ENCODE measurements at places on chromosomes 11 and 22.

DNA sequence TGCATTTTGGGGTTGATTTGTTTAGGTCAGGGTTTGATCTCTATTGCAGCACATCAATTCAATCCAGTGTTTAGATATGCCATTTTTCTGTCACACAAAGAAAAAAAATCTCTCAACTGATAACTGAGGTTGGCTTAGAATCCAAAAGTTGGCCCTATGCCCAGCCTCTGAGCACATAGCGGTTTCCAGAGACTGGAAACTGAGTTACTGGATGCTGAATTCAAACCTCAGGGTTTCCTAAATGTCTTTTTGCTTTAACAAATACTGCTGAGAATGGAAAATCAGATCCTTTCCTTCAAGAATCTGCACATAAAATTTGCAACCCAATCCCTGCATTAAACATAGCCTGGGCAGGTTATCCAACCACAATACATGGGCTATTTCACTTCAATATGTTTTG lies 4.0 kb downstream of the P4HA3 start:
- DNase-seq: no peak

DNA sequence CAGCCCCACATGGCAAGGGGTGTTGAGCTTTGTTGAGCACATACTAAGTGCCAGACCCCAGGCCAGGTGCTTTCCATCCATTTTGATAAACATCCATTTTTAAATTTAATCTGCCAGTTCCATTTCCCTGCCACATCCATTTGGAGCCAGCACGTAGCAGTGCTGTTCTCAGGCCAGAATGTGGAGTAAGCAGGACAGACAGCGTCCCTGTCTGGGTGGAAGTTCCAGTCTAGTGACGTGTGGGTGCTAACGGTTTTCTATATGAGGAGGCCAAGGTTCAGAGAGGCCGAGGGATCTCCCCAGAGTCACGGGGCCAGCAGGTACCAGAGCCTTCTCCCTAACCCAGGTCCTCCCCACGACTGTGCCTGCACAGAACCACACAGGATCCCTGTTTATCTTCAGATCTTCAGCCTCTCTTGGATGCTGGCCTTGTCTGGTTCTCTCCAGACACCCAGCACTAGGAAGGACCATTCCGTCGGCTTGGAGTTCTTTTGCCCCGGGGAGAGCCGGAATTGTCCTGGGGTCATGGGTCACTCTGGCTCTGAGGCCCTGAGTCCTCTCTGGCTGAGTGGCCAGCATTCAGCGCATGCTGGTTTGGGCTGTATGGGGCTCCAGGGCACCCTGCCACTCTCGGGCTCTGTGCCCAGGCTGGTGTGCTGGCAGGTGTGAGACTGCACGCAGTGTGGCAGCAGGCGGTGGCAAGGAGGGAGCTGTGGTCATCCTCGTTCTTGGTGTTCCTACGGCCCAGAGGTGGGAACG lies 63.6 kb upstream of the PPARA start:
- DNase-seq: no peak

DNA sequence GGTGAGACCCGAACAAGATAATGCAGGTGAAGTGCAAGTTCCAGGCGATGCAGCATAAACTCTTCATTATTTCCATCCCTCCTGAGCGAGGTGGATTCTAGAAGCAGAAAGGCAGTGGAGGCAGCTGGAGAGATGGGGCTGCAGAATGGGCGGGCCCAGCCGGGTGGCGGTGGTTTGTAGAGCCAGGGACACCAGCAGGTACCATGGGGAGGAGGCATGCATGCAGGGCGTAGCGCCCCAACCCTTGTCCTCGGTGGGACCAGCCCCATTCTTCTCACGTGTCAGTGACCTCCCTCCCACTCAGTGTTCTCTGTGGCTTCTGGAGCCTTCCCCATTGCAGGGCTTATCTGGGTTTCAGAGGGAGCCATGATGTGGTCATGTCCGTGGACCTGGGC lies 38.0 kb downstream of the MPPED1 start:
- no peak for DNase-seq

- DNase-seq: peak; percentile 56
Observed at GRCh38 chr22:38051900-38052862, 5.0 kb upstream of the PICK1 start.

DNA sequence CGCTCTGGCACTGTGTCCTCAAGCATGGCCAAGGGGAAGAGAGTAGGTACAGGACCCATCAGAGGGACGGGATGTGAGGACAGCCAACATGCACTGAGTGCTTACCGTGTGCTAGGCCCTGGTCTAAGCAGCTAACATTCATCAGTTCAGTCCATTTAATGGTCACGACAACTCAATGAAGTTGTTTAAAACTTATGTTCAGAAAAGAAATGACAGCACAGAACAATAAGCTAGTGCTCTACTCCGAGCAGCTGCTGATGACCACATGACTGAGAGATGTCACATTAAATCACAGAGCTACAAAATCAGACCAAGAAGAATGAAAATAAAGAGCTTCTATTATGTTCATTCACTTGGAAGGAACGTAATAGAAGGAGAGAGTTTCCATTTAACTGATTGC lies 26.3 kb downstream of the PRDM10 start:
- DNase-seq: no peak

DNA sequence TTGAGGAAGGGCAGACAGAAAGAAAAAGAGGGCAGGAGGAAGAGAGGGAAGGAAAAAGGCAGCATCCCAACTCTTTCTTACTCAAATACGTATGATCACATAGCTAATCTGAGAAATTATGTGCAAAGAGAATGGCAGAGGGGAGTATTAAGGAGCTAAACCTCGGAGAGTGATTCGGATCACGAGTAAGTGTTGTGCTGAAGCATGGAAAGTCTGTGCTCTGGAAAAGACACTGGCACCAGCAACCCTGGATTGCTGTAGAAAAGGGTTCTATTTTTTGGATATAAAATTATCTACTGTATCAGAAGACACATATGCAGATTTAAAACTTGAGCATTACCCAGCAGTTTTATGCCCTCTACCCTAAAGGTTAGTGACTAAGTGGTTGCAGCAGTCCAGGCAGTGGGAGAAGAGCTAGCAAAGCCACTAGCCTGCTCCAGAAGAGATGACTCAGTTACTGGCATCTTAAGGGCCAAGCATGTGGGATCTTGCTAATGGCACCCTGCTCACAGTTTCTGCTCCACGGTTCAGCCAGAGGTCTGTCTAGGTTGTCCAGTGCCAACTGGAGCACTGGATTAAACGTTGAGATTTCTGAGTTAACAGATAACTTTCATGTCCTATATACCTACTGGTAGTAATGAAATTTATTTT lies 151.7 kb downstream of the SWAP70 start:
- no peak for DNase-seq

DNA sequence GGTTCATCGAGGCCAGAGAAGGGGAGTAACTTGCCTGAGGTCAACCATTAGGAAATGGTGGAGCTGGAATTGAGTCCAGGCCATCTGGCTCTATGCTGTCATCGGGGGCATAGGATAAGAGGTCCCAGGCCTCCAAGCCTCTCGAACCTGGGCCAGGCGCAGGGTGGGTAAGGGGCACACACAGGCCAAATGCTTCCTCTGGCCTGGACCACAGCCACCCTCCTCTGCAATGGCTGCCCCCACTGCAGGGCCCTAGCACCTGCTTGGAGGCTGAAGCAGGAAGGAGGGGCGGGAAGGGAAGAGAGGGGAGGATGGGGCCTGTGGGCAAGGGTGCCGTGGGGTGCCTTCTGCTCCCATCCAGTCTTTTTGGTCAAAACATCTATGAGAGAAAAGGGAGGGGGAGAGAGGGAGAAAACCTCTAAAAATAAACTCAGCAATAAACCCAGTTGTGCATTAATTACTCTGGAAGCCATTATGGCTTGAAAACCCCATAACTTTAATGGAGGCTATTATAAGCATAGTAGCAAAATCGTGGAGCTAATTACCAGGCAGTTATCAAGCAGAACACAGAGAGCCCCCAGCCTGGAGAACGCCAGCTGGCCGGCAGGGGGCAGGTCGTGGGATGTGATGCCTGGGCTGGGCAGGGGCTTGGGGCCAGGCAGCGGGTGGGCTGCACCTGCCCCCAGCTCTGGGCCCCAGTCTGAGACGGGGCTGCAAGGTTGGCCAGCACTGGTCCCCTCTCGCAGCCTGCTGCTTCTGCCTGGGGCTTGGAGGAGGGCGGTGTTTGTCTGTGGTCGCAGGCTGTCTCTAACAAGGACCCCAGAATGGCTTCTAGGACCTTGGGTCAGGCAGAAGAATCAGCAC lies 21.1 kb downstream of the B3GAT1 start:
- DNase-seq: no peak

DNA sequence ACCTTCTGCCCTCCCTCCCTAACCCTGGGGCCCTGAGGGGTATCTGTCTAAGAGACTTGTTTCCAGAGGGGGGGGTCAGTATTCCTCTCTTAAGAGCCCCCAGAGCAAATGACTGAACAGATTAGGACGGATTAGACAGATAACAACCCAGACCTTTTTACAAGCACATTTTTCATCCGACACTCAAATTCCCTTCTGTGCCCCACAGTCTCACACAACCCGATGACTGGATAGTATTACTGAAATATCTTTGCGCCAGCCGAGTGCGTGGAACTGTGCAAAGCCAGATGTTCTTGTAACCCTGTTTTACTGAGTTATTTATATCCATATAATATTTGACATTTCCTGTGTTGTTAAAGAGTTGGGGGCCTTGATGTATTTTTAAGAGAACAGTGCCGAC lies 30.9 kb upstream of the FLI1 start:
- no peak for DNase-seq

- DNase-seq: no peak
Observed at GRCh38 chr11:94519478-94520084, 7.3 kb downstream of the C11orf97 start.

GRCh38 chr11:123362941-123363340 lies 67.1 kb upstream of the GRAMD1B start:
- DNase-seq: no peak

GRCh38 chr11:113952588-113952987 lies 22.3 kb upstream of the HTR3A start:
- DNase-seq: no peak

GRCh38 chr11:2580571-2581001 lies 119.2 kb downstream of the KCNQ1OT1 start:
- DNase-seq: no peak

DNA sequence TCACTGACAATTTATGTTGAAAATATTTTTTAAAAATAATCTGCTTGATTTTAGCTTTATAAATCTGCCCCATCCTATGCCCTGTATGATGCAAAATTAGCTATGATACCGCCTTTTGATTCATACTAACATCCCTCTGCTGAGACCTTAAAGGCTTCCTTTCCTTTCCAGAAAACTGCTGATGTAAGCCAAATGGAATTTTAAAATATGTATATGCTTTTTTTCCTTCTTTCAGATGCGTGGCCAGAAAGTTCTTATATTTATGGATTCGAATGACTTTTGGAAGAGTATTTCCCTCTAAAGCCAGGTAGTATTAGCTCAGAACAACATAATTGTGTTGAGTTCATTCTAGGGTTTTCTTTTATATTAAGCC lies 34.5 kb downstream of the SFI1 start:
- no peak for DNase-seq

- DNase-seq: no peak
Observed at GRCh38 chr11:104422324-104422944, 258.5 kb upstream of the PDGFD start.

GRCh38 chr11:83241291-83241946 lies 44.7 kb downstream of the CCDC90B start:
- DNase-seq: peak; percentile 37

- DNase-seq: no peak
Observed at GRCh38 chr11:103659743-103660142, 376.7 kb upstream of the DDI1 start.

DNA sequence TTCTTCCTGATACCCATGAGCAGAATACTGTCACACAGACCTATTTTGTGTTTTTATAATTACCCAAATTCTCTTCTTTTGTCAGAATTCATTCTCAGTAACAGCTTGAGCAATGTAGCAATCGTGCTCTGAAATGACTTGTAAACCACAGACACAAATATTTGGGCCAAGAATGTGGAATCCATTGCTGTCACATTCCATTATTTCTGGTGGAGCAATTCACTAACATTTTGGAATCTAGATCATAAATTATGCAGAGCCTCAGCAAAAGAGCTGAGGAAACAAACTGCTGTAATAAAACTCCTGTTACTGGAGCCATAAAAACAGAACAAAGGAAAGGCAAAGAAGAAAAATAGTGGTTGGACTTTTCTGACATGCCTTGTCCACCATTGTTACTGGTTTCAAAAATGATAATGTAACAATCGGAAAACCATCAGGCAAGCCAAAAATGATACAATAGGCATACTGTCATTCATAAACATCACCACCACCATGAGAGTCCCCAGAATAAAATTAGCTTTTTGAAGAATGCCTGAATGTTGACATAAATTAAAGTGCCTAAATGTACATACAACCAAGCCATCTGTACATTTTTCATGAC lies 223.4 kb upstream of the PITPNB start:
- no peak for DNase-seq

- DNase-seq: no peak
Observed at GRCh38 chr11:15093432-15093831, 20.0 kb downstream of the CALCB start.

- DNase-seq: no peak
Observed at GRCh38 chr11:12702999-12703453, 28.8 kb downstream of the TEAD1 start.

- DNase-seq: no peak
Observed at GRCh38 chr11:91133361-91133760, 910.5 kb upstream of the CHORDC1 start.

DNA sequence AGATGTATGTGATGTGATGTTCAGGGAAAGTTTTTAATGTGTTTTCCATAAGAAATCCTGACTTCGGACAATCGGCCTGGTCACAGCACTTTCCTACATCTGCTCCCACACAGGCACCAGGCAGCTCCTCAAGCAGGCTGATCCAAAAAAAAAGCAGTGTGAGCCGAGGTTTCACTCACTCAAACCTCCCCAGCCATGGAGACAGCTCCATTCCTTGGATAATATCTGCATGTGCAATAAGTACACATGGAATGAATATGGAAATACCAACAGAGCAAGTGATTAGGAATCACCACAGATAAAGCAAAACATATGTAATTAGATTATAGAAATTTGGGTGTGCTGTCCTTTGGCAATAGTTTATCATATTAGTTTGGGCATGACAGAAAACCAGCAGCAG lies 88.8 kb upstream of the API5 start:
- DNase-seq: no peak

- DNase-seq: no peak
Observed at GRCh38 chr11:62911137-62912130, 9.7 kb downstream of the CHRM1 start.

- DNase-seq: no peak
Observed at GRCh38 chr11:122085712-122086111, 30.3 kb downstream of the BLID start.

GRCh38 chr11:67468056-67468455 lies 995 bp downstream of the TMEM134 start:
- no peak for DNase-seq

DNA sequence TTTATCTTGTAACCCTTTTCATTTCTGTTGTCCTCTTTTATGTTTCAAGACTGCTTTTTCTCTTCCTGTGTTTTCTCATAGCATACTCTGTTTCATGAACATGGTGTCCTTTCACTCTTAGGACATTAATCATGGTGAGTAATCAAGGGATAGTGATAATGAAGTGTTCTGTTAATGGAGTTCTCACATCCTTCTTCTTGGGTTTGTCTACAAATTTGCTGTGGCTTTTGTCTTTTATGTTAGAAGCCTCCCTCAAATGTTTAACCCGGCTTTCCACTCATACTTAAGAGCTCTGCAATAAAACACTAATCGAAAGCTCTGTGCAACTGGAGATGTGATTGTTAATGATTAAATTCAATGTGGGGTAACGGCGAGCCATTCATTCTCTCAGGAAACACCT lies 593.6 kb downstream of the NELL1 start:
- no peak for DNase-seq

All from CMK (cell line).